ENCODE measurements at places on chromosomes 7 and 10.

DNA sequence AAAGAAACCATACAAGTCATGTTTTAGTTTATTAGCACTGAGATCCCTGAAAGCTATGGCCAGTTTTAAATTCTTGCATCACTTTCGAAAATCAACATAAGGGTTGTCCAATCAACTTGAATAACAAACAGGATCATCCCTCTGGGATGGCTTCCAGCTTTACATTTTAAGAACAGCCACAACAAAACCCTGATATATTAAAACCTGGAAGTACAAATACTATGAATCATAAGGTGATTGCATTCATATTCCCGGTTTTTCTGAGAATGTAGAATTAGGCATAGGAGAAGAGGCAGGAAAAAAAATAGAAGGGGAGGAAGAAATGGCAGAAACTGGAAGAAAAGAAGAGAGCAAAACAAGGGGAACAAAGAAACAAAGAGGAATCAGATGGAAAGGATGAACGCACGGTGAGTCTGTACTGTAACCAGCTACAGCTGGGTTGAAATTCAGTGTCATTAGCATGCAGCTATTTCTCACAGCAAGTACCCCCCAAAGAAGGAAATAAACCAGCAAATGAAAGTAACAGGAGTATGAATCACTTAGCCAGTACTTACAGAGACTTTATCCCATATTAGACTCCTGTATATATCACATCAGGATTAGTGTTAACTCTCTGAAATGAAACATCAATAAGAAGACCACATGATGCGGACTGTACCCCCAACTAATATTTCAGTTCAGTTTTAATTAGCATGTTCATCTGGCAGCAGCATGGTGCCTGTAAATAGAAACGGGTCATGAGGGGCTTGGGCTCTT, 301.3 kb downstream of the RNLS start:
- no peak for DNase-seq

DNA sequence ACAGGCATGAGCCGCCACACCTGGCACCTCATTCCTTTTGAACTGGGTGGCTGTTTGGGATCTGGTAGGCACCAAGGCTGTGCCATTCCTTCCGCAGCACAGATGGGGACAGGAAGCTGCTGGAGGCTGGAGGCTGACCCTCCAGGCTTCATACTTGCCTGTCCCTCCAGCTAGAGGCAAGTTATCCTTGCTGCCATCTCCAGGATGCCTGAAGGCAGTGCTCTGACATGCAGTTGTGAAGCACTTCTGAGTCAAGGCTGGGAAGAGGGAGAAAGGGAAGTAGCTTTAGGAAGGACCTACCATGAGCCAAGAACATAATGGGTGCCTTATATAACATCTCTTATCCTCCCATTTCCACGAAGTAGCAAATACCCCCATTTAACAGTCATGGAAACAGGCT, 9.5 kb downstream of the MARVELD1 start:
- no peak for DNase-seq

- no peak for DNase-seq
Measured at GRCh38 chr10:33136271-33136670, 178.2 kb upstream of the ITGB1 start.

DNA sequence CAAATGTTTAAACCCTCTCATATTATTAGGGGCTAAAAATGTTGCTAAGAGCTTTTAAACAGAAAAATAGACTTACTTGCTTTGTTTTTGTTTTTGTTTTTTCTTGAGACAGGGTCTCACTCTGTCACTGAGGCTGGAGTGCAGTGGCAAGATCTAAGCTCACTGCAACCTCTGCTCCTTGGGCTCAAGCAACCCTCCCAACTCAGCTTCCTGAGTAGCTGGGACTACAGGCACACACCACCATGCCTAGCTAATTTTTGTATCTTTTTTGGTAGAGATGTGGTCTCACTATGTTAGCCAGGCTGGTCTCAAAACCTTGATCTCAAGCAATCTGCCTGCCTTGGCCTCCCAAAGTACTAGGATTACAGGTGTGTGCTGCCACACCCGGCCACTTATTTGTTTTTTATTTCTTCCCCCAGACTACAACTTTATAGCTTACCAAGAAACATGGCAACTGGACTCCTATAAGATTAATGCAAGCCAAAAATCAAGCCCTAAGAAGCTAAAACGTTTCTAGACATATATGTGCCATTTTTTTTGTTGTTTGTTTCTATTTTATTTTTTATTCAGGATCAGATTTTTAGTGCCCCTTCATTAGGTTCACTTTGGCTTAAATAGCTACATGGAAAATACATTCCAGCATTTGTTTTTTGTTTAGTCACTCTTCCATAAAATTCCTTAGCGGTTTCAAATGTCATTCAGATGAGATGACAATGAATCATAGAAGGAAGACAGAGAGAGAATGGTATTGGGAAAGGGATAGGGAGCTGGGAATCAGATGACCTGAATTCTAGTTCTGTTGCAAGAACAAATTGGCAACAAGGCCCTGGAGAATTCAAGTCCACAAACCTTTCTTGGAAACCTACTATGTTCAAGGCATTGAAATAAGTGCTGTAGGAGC, 163.4 kb upstream of the MKLN1 start:
- DNase-seq = no peak

DNA sequence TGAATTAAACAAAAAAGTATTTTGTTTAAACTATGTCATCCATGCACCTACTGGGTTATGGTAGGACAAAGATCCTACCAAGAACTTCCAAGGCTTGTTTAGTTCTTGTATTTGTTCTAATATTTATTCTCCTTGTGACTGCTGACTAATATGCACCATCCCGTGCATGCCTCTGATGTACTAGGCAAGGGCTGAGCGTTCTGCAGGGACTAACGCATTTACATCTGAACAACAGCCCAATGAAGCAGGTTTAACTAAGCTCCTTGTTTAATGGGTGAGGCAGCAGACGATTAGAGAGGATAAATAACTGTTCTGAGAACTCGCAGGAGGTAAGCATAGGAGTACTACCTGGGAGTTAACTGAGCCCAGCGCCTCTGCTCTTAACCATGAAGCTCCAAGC, 64.9 kb downstream of the KIAA1549 start:
- DNase-seq = no peak

- no peak for DNase-seq
Measured at GRCh38 chr7:26705567-26705966, 158.8 kb downstream of the SKAP2 start.

DNA sequence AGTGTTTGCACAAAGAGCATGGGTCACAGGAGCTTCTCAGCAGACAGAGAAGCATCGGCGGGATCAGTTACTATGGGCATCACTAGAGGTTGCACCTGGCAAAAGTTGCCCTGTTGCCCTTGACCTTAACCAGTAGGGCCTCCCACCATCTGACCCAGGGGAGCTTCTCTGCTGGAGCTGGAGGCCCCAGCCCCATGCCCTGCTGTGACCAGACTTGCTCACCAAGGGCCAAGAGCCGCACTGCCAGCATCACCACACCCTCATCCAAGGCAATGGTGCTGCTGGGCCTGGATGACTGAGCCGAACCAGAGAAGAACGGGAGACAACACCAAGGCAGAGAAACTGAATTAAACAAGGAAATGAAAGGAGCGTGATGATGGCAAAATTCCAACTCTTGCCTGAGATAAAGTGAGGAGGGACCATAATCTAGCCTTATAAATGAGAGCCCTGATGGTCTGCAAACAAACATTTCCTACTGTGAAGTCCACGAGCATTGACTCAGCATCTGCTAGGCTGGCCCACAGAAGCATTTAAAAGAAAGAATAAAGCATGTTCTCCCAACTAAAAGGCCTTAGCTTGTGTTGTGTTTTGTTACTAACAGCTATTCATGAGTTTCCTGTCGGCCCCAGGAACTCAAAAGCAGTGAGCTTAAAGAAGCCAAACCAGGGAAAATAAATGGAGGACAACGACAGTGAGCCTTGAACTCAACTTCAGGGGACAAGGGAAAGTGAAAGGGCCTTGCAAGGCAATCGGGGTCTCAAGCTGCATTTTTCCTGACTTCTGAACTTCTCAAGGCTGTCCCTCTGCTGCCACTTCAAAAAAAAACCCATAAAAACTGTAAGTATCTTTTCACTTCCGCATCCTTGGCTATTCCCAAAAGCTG, 60.4 kb downstream of the AFAP1L2 start:
- no peak for DNase-seq
